ENCODE measurements at places on chromosomes 7 and 10.
A peak's percentile ranks its signal among the peaks of the same experiment; 100 is the strongest.

GRCh38 chr10:124142006-124142739, 48.8 kb upstream of the CHST15 start:
- DNase-seq = no peak

- DNase-seq = no peak
Measured at GRCh38 chr7:132160611-132161532, 415.4 kb downstream of the PLXNA4 start.

DNA sequence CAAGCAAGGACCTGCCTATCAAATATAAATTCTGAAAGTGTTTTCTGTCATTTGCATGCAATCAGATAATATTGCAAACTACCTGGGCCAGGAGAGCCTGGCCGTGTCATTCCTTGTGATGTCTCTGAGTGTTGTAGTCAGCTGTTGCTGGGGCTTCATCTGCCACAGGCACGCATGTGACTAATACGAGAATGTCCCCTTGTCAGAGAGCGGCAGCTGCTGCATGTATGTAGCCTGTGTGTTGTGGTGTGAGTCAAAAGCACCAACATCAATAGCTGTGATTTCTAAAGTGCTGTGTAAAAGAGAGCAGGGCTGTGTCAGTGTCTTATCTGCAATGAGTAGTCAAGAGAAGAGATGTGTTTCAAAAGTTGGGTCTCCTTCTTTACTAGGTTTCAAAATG, 155.4 kb downstream of the POU6F2 start:
- DNase-seq = no peak

GRCh38 chr10:5464546-5464945, 34.8 kb downstream of the CALML5 start:
- DNase-seq = no peak

DNA sequence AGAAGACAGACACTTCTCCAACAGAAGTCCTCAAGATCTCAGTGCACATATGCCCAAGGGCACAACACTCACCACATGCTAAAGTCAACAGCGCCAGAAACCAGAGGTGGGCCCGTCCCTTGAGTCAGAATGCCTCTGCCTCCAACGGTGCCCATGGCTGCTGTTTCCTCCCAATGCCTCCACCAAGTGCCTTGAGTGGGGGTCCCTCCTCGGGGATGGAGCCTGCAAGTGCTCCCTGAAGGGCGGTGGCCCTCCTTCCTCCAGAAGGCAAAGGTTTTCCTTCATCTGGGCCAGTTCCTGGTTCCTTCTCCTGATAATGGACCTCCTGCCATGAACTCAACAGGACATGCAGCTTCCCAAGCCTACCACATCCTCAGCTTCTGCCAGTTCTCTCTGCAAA, 58.5 kb downstream of the TNS3 start:
- no peak for DNase-seq

- no peak for DNase-seq
Measured at GRCh38 chr10:47364911-47365310, 16.7 kb downstream of the RBP3 start.

- no peak for DNase-seq
Measured at GRCh38 chr7:124773938-124774337, 8.3 kb upstream of the GPR37 start.

- DNase-seq = no peak
Measured at GRCh38 chr7:149280151-149280550, 18.2 kb downstream of the ZNF783 start.

GRCh38 chr10:113775686-113776294, 24.3 kb downstream of the PLEKHS1 start:
- DNase-seq = no peak

DNA sequence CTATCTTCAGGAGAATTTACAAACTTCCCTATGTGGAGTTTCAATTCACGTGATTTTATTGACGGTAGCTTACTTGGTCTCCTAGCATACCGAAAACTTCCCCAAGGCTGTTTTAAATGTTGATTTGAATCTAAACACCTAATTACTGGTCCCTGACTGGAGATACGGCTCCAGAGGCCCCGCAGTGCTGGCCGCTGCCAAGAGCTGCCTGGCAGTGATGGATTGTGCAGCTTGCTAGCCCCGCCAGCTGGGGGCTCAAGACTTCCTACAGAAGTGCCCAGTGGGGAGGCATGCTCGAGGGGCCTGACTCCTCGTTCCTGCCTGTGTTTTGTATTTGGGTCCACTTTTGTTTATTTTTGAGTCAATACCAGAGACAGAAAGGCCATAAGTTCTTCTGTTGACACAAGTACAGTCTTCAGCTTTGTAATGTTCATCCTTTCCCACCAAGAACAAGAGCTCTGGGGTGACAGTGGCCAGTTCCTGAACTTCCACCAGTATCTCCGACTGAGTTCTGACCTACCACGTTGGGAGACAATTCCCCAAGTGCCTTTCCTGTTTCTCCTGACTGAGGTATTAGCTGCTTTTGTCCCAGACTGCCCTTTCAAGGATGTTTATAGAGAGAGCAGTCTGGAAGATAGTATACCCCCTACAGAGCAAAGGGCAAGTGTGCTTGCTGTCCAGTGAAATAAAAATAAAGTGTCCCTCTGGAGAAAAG, 80.7 kb upstream of the CXCL12 start:
- DNase-seq = no peak

GRCh38 chr7:8937204-8937603, 503.8 kb downstream of the NXPH1 start:
- DNase-seq = no peak

GRCh38 chr7:44961844-44962482, 16.9 kb downstream of the MYO1G start:
- DNase-seq = no peak

DNA sequence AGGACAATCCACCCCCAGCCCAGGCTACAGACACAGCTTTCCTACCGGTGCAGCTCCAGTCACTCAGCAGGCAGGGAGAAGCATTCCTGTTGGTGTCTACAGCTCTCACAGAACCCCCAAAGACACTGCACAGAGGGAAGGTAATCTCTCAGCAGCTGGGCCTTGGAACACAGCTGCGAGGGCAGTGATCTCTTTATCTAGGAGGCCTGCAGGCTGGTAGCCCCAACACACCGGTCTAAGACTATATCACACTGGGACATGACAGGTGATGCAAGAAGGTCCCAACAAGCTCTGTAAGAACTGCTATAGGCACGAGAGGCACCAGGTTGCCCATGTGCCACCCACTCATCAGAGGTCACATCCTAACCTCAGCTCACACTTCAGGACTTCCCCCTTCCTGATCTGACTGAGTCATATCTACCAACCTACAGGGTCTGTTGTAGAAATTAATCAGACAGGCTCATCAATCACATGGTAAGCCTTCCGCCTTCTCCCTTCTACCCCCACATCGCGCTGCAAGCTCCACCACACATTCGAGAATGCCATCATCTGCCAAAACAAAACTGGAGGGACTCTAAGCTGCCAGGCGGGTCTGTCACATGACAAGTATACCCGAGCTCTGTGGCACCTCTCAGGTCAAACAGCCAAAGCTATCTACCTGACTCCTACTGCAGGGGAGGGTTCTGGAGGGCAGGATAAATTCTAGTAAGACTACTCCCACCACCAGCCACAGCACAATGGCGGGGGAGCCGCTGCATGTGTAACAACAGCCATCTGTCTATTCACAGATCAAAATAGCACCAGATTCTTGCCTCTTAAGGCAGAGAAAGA, 26.1 kb downstream of the FAM53B start:
- peak; percentile 84 for DNase-seq

DNA sequence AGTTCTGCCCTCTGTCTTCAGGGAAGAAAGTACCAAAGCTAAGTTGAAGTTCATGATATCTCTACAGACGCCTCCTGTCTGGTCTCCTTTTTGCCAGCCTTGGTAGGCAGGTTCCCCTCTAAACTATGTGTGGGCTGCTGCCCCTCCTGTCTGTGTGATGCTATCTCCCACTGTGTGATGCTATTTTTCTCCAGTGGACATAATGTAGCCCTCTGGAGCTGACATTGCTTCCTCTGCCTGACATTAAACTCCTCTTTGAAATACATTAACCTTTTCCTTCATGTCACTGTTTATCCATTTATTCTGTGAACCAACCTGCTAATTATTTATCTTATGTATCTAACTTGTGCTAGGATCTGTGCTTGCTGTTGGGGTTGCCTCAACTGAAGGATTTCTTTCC, at the start of gene PRSS58:
Gene PRSS58, minus strand, starts transcription at position 101 of the 400 bp plus-strand sequence. CDS start 351 bp downstream, outside the sequence.
- no peak for DNase-seq

DNA sequence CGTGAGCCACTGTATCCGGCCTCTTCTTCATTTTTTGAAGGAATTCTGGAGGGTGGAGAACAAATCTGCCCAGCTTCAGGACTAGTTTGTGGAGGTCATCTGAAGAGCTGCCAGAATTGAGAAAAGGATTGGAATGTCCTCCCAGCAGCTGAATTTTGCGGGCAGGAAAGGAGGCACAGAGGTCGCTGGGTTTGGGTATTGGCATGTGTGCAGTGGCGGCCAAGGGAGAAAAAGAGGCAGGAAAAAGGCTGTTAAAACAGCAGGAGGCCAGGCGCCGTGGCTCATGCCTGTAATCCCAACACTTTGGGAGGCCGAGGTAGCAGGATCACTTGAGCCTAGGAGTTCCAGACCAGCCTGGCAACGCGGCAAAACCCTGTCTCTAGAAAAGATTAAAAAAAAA, 80.4 kb downstream of the HIP1 start:
- no peak for DNase-seq

- no peak for DNase-seq
Measured at GRCh38 chr10:133058331-133059092, 29.2 kb upstream of the ADGRA1 start.

DNA sequence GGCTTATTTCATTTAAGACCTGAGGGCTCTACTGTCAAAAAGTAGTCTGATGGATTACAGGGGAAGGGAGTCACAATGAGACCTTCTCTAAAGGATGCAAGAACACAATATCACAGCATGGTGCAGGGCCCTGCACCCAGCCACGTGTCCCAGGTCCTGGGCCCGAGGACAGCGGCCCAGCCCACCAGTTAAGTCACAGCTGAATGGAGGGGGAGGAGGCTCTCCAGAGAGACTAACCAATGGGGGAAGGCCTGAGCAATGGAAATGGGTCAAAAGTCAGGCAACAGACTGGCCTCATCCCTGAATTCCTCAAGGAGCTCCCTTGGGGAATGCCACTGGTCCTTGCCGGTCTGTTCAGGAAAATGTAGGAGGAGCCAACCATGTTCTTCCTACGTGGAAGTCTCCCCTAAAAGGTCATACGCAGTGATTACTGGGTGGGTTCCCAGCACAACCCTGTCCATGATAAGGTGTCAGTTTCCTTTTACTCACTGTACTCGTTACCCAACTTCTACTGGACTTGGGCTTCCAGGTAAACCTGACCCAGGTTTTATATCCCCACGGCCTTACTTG, 28.3 kb downstream of the CCDC3 start:
- DNase-seq = no peak

- no peak for DNase-seq
Measured at GRCh38 chr7:16755397-16755796, 1.8 kb downstream of the TSPAN13 start.

- DNase-seq = peak; percentile 22
Measured at GRCh38 chr7:30163231-30163894, 28.6 kb downstream of the MTURN start.

GRCh38 chr7:101420436-101420835, 57.8 kb downstream of the COL26A1 start:
- DNase-seq = peak; percentile 27

GRCh38 chr10:5708356-5708755, 23.7 kb downstream of the TASOR2 start:
- no peak for DNase-seq
